ENCODE measurements at places on chromosomes 7 and 10.

- H3K27ac ChIP-seq, result no peak overlapping the region
- no peak overlapping the region for H3K4me3 ChIP-seq
- H3K27me3 ChIP-seq, result no peaks in the 10 kb centered on the region
- H3K36me3 ChIP-seq, result no peaks in the 10 kb centered on the region
- no peak for DNase-seq
Measured at GRCh38 chr7:41478187-41478586, 224.7 kb downstream of the INHBA start.

- DNase-seq, result no peak
- H3K27ac ChIP-seq, result no peak overlapping the region
- peaks cover 8% of the 10 kb centered on the region for H3K4me1 ChIP-seq
- no peak overlapping the region for H3K4me3 ChIP-seq
- H3K36me3 ChIP-seq, result peaks cover 13% of the 10 kb centered on the region
Measured at GRCh38 chr10:92184977-92185376, 105.9 kb downstream of the CPEB3 start.

GRCh38 chr7:155182406-155182970, 112.4 kb downstream of the HTR5A start:
- H3K27ac ChIP-seq, result no peak overlapping the region
- H3K4me3 ChIP-seq, result no peak overlapping the region
- no peaks in the 10 kb centered on the region for H3K36me3 ChIP-seq
- DNase-seq, result no peak
- no peaks in the 10 kb centered on the region for H3K4me1 ChIP-seq

DNA sequence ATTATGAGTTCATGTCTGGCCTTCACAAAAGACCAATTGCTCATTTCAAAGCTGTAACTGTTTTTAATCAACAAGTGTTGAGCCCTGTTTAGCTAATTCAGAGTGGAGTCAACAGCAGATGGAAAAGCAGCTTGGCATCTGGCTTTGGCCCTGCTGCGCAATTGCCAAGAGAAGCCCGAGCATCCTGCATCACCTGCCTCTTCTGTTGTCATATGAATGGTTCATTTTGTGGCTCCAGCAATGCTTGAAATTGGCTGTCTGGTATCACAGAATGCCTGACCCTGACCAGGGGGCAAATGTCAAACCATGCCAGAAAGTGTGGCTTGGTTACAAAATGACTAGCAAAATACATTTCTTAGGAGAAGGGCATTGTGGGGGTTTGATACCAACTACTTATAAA, 296.5 kb upstream of the PHF14 start:
- H3K27me3 ChIP-seq, result no peaks in the 10 kb centered on the region
- DNase-seq, result no peak
- no peaks in the 10 kb centered on the region for H3K36me3 ChIP-seq
- H3K27ac ChIP-seq, result no peak overlapping the region
- H3K4me3 ChIP-seq, result no peak overlapping the region

GRCh38 chr7:81460250-81461045, 309.4 kb downstream of the HGF start:
- no peak overlapping the region for H3K4me3 ChIP-seq
- H3K27ac ChIP-seq, result no peak overlapping the region
- no peak for DNase-seq
- H3K27me3 ChIP-seq, result no peaks in the 10 kb centered on the region
- H3K36me3 ChIP-seq, result no peaks in the 10 kb centered on the region
- H3K4me1 ChIP-seq, result peaks cover 4% of the 10 kb centered on the region

Data from stomach (tissue), 19 donors.